GM12878 (cell line): ENCODE measurements at places on chromosomes 1 and 21. TPM values are rescaled to one million over a fixed set of nuclear protein-coding genes. Genes with fewer than 3 reads are reported as not detected.

- H3K27me3 ChIP-seq, result no peaks in the 10 kb centered on the region
- H3K4me3 ChIP-seq, result no peak overlapping the region
- H3K36me3 ChIP-seq, result no peaks in the 10 kb centered on the region
- no peak for DNase-seq
- no peak overlapping the region for H3K27ac ChIP-seq
These were observed 105.8 kb downstream of the SMYD2 start for GRCh38 chr1:214386747-214387146.

- no peaks in the 10 kb centered on the region for H3K4me1 ChIP-seq
- H3K4me3 ChIP-seq, result no peak overlapping the region
- no peaks in the 10 kb centered on the region for H3K36me3 ChIP-seq
- DNase-seq, result no peak
- no peak overlapping the region for H3K27ac ChIP-seq
These were observed 105.2 kb downstream of the ZSCAN20 start for GRCh38 chr1:33577663-33578062.

Gene FCRL2
- 0.09 and 0.23 TPM in 2 replicates for polyA plus RNA-seq

Gene PTGFR
- not detected in 2 replicates for polyA plus RNA-seq
